ENCODE measurements at places on chromosomes 1 and 21. TPM values are rescaled to one million over a fixed set of nuclear protein-coding genes. Genes with fewer than 3 reads are reported as not detected.

The SYTL1 gene
- 0.56 TPM for total RNA-seq

The ARTN gene
- 0.52 TPM for total RNA-seq

The RIIAD1 gene
- total RNA-seq = not detected

The GRIK3 gene
- total RNA-seq = not detected

The C1orf94 gene
- total RNA-seq = not detected

The CYP4Z1 gene
- not detected for total RNA-seq

The KIF14 gene
- total RNA-seq = 10.9 TPM

The TGFB2 gene
- 14.4 TPM for total RNA-seq

The UROD gene
- 46.1 TPM for total RNA-seq

The GJA5 gene
- total RNA-seq = not detected

The AKR7A3 gene
- 0.24 TPM for total RNA-seq

The CA6 gene
- not detected for total RNA-seq

The LRRC7 gene
- total RNA-seq = not detected

The AQP10 gene
- total RNA-seq = not detected

The OPRD1 gene
- 0.08 TPM for total RNA-seq

The PDZK1 gene
- 0.39 TPM for total RNA-seq

Data from A549 treated with ZK216348 at 1 μM for 4 hours (cell line).